ENCODE measurements at places on chromosomes 11 and 22.

DNA sequence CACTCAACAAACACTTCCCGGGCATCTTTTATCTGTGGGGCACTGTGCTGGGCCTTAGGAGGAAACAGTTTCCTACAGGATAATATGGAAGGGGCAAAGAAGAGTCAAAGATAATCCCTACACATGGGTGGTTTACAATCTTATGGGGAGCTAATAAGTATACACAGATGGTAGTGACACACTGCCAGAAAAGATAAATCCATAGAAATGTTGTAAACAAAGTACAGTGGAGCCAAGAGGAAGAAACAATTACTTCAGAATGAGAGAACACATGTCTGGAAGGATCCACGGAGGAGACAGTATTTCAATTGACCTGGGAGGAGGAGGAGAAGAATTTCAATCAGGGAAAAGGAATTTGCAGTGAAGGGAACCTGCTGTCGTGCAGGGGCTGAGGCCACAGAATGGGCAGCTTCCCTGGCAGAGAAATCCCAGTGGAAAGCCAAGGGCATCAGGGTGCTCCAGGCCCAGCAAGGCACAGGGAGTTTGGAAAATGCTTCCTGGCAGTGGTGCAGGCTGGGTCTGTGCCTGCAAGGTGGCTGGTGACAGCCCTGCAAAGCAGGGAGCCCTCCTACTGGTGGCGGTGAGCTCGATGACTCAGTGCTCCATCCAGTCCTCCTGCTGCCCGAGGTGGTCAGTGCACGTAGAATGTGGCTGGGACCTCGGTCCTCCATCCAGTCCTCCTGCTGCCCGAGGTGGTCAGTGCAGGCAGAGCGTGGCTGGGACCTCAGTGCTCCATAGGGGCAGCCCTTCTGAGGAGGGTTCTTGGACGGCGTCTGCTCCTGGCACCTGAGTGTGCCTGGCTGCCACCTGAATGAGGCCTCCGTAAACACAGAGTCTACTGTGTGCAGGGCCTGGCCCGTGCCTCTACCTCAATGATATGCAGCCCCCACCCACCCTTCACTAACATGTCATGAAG is 444.3 kb upstream of the B3GAT1 start:
- DNase-seq: peak; percentile 35

GRCh38 chr22:39144101-39144767 is 8.2 kb downstream of the CBX7 start:
- peak; percentile 47 for DNase-seq

- DNase-seq: no peak
Measured at GRCh38 chr11:83649528-83649855, 363.3 kb upstream of the CCDC90B start.

GRCh38 chr22:48894804-48895250 is 932.8 kb downstream of the BRD1 start:
- DNase-seq: no peak

GRCh38 chr11:94550513-94550912 is 6.8 kb downstream of the FUT4 start:
- DNase-seq: no peak

DNA sequence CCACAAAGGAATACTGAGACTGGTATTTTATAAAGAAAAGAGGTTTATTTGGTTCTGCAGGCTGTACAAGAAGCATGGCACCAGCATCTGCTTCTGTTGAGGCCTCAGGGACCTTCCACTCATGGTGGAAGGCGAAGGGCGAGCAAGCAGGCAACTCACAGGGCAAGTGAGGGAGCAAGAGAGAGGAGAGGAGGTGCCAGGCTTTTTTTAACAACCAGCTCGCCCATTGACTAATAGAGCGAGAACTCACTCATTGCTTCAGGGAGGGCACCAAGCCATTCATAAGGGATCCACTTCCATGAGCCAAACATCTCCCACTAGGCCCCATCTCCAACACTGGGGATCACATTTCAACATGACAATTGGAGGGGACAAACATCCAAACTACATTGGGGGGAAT is 1.2 kb downstream of the PTS start:
- DNase-seq: no peak

DNA sequence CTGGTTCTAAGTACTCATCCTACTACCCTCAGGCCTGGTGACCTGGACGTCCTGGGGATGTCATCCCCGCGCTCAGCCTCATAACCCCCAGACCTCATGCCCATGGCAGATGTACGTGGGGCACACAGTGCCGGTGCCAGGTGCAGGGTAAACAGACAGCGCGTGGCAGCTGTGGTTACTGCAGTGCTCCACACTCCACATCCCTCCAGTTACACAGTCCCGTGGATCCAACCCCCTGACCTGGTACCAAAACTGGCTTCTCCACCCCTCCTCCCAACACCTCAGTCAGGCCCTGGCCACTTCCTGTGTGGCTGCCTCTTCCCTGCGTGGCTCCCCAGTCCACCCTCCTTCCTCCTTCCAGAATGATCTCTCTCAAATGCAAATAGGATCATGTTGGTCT is 95.2 kb downstream of the DSCAML1 start:
- DNase-seq: no peak

GRCh38 chr22:49671331-49672013 is 156.2 kb downstream of the BRD1 start:
- peak; percentile 47 for DNase-seq
